NCI-H187 (cell line): ENCODE measurements at places on chromosomes 5 and 9.

- DNase-seq = no peak
Measured at GRCh38 chr5:177320879-177321278, 9.2 kb upstream of the MXD3 start.

DNA sequence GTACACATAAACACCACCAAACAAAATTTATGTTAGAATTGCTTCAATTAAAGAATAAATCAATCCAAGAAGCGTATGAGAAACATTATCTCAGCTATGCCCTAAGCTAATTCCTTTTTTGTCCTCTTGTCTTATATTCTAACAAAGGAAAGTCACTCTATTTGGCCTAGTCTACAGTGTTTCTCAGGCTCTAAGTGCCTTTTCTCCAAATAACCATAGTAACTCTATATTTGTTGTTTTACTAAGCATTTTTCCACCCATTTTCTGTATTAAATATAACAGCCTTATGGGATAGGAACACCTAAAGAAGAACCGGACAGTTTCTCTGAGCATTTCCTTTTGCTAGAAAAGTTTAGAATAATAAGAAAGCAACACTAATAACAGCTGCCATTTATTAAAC is 120.1 kb upstream of the MTAP start:
- no peak for DNase-seq

DNA sequence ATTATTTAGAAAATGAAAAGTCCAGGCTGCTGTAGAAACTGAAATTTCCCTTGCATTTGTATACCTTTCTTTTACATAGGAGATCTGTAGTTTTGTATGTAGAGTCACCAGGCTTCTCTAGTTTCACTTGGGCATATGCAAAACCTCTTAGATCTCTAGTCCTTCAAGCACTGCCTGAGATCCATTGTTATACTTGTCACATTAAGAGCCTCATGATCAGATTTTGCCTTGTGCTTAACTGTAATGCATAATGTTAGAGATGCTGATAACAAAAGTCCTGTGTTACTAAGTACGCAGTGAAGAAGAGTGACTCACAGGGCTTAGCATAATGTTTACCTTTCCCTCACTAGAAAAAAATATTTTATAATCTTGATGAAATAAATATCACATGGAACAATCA is 250.2 kb downstream of the CYLC2 start:
- DNase-seq = no peak

DNA sequence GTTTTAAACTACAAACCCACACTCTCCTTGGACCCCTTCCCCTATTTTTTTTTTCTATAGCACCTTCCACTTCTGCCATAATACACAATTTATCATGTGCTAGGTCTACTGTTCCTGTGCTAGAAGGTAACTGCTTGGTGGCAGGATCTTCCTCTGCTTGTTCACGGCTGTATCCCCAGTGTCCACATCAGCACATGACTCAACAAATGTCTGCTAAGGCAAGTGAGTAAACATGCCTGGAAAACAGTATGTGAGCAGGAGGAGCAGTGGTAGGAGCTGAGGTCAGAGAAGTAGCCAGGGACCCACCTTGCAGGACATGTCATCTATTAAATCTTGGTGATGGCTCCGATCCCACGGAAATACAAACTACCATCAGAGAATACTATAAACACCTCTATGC is 79.4 kb downstream of the AUH start:
- no peak for DNase-seq

DNA sequence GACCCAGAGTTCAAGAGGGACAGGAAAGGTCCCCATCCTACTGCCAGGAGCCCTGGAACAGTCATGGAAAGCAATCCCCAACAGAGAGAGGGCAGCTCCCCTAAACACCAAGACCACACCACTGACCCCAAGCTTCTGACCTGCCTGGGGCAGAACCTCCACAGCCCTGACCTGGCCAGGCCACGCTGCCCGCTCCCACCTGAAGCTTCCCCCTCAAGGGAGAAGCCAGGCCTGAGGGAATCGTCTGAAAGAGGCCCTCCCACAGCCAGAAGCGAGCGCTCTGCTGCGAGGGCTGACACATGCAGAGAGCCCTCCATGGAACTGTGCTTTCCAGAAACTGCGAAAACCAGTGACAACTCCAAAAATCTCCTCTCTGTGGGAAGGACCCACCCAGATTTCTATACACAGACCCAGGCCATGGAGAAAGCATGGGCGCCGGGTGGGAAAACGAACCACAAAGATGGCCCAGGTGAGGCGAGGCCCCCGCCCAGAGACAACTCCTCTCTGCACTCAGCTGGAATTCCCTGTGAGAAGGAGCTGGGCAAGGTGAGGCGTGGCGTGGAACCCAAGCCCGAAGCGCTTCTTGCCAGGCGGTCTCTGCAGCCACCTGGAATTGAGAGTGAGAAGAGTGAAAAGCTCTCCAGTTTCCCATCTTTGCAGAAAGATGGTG is 31.6 kb downstream of the CD180 start:
- no peak for DNase-seq

DNA sequence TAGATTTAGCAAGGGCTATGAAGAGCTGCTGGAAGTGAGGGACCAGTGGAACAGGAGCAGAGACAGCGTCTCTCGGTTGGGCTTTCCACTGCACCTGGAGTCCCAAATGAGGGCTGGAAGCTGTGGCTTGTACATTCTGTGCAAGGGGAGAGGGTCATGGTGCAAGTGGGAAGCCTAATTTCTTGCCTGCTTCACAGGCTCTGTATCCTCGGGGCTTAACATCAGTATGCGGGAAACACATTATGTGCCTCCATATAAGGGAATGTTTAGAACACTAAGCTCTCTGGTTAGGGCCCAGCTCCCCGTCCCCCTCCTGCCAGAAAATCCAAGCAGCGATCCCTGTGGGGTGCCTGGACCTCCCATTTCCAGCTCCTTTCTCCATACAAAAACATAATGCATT is 89.0 kb upstream of the NIPAL4 start:
- no peak for DNase-seq

GRCh38 chr5:94682814-94683520 is 64.5 kb downstream of the SLF1 start:
- DNase-seq = no peak

- DNase-seq = no peak
Measured at GRCh38 chr9:109473329-109473728, 24.8 kb downstream of the PTPN3 start.

DNA sequence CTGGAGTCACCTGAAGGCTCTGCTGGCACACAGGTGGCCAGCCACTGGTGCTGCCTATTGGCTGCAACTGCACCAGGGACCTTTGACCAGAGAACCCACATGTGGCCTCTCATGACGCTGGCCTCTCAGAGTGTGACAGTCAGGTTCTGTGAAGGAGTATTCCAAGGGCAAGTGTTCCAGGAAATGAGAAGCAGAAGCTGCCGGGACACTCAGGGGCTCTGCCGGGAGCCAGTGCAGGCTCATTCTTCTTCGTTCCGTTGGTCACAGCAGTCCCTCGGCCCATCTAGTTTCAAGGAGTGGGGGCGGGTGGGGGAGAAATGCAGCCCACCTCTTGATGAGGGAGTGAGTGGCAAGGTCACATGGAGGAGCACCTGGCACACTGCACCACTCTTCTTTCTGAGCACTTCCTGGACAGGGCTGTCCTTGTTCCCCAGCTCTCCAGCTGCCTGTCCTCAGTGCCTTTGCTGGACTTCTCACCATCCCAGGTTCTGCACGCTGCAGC is 237.5 kb downstream of the GADD45G start:
- no peak for DNase-seq

DNA sequence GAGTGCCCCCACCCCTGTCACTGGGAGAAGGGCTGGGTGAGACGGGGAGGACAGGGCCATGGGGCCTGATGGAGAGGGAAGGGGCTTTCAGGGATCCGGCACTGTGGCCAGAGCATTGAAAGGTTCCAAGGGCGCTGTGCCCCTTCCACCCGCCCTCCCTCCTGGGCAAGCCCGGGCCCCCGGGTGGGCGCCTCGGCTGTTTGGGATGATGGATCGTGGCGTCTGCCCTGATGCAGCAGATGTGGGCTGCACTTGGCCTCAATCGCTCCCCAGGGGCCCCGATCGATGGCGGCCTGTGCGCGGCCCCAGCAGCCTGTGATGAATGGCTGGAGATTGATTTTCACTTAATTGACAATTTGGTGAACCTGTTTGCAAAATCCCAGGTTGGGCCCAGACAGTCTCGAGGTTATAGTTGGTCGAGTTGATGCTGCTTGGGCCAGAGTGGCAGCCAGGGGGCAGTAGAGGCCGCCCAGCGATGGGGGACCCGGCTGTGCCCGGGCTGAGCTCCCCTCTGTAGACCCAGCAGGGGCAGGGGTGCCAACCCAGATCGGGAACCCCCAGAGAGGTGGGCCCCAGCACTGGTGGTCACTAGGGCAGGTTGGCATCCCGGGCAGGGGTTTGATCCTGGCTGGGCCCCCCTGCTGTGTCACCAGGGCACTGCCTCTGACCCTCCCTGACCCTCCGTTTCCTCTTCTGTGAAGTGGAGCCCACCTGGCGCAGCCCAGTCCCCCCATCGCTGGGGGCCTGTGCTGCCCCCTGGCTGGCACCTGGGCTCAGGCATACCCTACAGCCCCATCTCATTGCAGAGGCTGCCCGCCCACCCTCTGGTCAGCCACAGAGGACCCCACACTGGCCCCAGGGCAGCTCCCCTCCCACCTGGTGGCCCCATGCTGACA is 34.7 kb downstream of the LHX3 start:
- no peak for DNase-seq

GRCh38 chr5:10876006-10876744 is 115.1 kb upstream of the DAP start:
- no peak for DNase-seq

- no peak for DNase-seq
Measured at GRCh38 chr9:135773530-135774238, 71.7 kb downstream of the KCNT1 start.
